ENCODE measurements at places on chromosomes 13 and 19.
A peak's percentile ranks its signal among the peaks of the same experiment; 100 is the strongest.

DNA sequence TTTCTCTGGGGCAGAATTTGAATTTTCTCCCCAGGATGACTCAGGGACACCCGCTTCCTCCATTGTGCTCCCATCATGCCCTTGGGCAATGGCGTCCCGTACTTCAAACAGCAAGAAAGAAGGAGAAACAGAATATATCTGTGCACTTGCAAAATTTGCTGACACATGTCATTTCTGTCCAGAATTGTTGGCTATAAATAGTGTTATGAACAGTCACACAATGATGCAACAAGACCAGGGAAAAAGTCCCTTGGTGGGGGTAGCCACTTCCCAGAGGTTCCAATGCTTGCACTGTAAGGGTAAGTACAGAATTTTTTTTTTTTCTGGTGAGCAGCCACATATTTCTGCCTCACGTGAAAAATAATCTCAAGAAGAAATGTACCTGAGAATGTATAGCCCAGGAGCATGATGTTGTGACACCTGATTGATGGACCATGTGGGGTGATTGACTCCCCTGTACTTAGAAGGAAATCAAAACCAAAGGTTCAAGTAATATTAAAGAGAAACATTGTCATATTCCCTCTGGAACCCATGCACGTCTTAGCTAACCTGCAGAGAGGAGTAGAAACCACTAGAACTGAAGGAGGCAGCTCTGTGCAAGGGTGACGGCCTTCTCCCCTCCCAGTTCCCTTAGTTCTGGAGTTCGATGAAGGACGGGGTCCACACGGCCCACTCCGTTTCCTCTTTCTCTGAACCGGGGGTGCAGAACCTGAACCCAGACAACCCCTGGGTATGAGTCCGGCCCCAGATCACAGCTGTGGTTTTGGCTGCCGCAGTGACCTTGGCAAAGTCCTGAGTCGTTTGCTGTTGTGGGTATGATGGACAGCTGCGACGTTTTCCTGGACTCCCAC is 9.3 kb upstream of the LAIR1 start:
- no peak for DNase-seq

DNA sequence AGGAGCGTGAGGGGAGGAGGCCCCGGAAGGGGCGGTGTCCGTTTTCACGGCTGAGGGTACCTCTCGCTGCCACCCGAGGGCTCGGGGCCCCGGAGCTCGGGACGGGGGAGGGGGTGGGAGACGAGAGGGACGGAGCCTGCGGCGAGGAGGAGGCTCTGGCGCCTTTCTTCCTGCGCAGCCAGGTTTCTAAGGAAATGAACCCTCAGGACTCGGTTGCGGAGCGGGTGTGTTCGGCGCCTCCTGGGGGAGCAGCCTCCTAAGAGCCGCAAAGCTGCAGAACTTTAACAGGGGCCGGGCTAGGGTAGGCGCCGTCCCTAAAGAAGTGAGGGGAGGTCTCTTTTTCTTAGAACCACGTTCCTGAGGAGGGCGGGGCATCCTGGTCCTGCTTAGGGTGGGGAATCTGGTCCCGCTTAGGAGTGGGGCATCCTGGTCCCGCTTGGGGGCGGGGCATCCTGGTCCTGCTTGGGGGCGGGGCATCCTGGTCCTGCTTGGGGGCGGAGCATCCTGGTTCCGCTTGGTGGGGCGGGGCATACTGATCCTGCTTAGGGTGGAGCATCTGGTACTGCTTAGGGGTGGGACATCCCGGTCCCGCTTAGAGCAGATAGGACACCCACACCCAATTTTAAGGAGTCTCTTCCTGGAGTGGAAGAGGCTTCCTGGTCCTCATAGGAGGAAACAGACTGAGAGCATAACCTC is 6.2 kb downstream of the SYT5 start:
- DNase-seq, result peak; percentile 49

GRCh38 chr19:2977746-2978138 is 378 bp downstream of the TLE6 start:
- DNase-seq, result no peak

DNA sequence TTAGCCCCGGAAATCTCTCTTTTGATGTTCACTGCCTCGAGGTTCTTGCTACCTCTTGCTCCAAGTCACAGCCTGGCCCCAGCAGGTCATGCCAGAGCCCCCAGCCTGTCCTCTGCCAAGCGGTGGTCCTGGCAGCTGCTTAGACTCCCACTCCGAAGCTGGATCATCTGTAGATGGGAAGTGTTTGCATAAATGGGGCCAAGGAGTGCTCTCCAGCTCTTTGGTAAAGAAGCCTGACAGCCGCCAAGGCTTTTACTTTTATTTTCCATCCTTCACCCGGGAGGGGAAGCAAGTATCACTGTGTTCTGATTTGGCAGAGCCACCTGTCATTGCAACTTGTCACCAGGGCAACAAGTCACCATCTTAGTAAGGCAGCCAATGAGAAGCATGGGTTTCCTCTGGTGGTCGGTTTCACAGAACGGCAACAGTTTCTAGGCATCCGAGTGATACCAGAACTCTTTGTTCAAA is 10.6 kb upstream of the RETN start:
- no peak for DNase-seq

DNA sequence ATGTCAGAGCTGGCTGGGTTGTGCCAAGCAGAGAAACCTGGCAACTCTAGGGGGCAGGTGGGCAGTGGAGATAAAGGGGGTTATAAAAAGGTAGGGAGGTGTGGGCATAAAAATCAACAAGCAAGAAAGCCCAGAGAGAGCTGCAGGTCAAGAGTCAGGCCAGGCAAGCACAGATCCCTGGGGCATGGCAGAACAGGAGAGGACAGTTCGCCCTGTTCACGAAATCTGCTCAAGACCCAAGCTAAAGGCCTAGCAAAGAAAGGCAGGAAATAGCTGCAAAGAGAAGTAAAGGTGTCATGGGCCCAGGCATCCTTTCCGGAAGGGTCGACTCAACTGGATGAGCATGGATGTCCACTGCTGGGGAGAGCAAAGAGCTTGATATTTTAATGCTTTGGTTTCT is 3.4 kb downstream of the MBNL2 start:
- DNase-seq, result no peak

DNA sequence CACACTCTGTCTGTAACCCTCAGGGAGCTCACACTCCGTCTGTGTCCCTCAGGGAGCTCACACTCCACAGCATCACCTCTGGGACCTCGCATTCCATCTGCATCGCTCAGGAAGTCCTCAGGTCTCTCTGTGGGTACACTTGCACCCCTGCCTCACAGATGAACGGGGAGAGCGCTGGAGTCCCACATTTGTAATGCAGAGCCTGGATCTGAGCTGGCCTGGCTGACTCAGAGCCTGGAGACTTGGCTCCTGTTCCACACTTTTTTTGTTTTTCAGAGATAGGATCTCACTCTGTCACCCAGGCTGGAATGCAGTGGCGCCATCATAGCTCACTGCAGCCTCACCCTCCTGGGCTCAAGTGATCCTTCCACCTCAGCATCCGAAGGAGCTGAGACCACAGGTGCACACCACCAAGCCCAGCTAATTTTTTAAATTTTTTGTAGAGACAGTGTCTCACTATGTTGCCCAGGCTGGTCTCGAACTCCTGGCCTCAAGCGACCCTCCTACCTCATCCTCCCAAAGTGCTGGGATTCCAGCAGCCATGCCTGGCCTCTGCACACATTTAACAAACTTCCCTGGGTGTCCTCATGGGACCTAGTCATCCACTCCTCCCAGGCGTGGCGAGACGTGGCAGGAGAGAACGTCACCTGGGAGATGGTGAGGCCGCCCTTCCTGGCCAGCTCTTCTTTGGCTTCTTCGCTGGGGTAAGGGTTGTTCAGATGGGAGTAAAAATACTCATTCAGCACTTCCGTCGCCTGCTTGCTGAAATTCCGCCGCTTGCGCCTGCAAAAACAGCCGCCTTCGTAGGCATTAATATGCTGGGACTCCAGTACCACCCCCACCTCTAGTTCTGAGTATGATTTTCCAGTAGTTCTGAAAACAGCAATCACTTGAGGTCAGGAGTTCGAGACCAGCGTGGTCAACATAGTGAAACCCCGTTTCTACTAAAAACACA is 31.0 kb downstream of the CILP2 start:
- no peak for DNase-seq

DNA sequence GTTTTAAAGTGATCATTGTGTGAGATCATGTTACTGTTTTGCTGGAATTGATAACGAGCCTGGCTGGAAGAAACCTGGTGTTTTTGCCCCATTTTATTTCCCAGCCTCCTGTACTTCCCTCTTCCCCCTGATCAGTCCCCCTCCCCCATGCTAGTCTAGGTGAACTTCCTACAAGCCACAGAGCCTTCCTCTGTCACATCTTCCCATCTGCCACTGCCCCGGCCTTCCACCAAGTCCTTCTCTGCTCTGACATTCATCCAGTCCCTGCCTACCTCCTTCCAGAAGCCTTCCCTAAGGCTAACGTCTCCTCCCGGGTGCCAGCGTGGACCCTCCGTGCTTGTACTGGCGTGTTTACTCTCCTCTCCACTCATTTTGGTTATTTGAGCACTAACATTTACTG is 14.3 kb downstream of the FARP1 start:
- no peak for DNase-seq

GRCh38 chr13:112067116-112067741 is at the start of gene SOX1:
TSS of gene SOX1 (plus strand) at chr13:112067149. CDS start at chr13:112067659, 510 bp downstream.
- no peak for DNase-seq

DNA sequence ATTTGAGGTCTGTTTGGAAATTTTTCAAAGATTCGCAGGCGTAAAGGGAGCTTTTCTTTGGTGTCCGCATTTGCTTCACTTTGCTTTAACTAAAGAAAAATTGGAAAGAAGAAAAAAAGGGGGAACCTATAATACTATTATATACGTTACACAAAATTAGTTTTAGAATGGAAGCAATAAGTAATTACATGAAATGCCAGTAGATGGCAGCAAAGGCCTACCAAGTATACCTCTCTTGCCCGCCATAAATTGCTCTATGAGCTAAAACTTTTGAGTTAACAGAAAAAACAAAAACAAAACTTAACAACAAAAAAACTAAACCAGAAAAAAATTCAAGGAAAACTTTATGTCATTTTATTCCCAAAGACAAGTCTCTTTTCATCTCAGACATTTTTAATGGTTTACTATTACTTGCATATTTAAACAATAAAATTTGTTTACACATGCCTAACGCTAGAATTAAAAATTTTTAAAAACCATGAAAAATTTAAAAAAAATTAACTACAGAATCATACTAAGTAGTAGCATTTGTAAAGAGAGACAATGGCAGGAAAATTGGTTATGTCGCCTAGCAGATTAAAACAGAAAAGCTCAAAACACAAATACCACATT is 271.4 kb downstream of the NALCN start:
- DNase-seq, result peak; percentile 27

DNA sequence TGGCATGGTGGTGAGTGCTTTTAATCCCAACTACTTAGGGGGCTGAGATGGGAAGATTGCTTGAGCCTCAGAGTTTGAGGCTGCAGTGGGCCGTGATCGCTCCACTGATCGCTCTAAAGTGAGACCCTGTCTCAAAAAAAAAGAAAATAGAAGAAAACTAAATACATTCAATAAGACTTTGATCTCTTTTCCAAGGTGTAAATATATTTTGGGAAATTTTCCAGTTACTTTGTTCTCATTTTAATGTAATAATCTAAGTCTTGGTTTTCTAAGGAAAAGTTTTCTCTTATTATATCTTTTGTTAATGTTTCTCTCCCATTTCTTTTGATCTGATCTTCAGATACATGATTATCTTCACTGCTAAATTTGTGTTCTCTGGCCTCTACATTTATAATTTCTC is 9.6 kb downstream of the LDLR start:
- DNase-seq, result no peak

DNA sequence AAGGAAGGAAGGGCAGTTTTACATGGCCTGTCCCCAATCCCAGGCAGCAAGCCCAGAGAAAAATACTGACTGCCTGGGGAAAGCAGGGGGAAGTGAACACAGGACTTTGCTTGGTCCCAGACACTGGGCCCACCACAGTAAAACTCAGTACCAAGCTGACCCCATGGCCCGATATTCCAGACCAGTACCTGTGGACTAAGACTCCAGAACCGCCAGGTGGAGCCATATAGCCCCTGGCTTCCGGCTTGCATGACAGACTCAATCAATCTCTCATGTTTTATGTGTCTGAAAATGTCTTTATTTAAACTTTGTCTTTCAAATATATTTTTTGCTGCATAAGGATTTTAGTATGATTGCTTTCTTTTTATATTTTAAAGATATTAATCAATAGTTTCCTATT is 767.9 kb upstream of the SLITRK6 start:
- no peak for DNase-seq

DNA sequence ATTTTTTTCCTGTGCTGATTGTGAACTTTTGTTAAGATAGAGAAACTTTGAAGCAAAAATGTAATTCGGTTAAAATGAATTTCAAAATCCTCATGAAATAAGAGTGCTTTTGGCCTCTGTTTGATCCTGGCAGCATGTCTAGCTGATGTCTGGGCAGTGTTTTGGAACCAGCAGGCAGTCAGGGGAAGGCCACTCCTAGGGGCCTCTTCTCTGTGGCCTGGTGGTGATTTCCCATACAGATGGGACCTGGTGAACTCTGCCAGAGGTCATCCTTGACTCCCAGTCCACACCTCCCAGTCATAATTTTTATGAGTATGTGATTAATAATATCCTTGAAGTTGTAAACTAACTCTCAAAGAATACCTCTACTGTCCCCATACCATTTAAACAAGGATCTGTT is 226.6 kb downstream of the PCCA start:
- no peak for DNase-seq

GRCh38 chr19:49883094-49883493 is 5.6 kb downstream of the TBC1D17 start:
- no peak for DNase-seq

DNA sequence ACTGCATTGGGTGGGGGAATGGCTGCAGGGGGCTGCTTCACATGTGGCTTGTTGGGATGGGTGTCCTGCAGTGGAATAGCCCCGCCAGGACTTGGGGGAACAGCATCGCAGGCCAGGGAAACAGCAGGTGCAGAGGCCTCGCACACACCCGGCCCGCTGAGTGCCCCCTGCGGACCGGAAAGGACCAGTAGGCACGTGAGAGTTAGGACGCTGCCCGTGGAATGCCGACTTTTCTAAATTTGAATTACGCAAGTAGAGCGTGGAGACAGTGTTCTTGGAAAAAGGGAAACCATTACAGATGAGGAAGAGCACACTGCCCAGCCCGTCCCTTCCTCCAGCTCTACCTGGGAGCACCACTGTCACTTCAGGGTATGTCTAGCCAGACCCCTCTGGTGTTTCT is 11.5 kb downstream of the DNM2 start:
- no peak for DNase-seq

- DNase-seq, result no peak
Measured at GRCh38 chr13:91126806-91127205, 220.7 kb upstream of the MIR17HG start.

- DNase-seq, result no peak
Measured at GRCh38 chr13:72970301-72970880, 88.4 kb upstream of the KLF5 start.

DNA sequence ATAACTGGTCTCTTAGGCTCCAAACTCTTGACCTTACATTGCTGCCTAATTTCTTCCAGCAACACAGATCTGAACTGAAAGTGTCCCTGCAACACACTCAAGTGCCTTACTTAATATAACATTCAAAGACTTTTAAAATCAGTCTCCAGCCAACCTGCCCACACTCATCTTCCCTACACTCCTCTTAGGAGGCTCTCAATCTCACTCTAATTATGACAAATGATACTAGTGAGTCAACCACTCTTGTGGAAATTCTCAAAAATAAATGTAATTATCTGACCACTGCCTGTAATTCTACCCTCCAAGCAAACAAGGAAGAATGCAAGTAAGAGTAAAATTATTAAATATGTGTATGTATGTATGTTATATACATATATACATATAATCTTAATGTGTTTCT is 348.1 kb upstream of the MIR17HG start:
- DNase-seq, result no peak
